Frontal cortex (tissue), 4 donors: ENCODE measurements at places on chromosomes 3 and 15. TPM values are rescaled to one million over a fixed set of nuclear protein-coding genes. Genes with fewer than 3 reads are reported as not detected.

GRCh38 chr3:81173514-81173913 is 587.9 kb downstream of the GBE1 start:
- no peak for DNase-seq

Gene CHCHD6
- total RNA-seq: 33.8 TPM

GRCh38 chr3:128473180-128473519 is 6.5 kb upstream of the DNAJB8 start:
- DNase-seq: no peak

GRCh38 chr15:84911879-84912660 is 27.6 kb downstream of the SLC28A1 start:
- DNase-seq: peak; percentile 69

GRCh38 chr15:87660251-87661129 is 596.0 kb downstream of the NTRK3 start:
- DNase-seq: no peak

- DNase-seq: no peak
These were observed 111.6 kb downstream of the TPRA1 start for GRCh38 chr3:127478922-127479321.

DNA sequence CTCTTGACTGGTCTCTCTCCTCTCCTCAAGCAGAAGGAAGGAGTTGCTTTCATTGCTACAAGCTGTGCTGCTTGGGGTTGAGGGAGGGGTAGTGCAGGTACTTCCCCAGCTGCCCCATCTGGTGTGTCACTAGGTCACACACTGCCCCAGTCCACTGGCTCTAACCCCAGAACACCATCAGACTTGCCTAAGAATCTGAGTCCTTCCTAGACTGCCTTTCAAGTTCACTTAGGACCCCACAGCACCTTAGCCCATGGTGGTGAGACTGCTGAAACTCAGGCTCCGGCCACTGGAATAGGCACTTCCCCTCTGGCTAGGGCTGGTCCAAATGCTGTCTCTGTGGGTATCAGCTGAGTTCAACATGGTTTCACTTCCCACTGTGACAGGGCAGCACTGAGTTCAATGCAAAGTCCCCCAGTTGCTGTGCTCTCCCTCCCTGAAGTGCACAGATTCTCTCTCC is 279.7 kb upstream of the GOLGA6L4 start:
- no peak for DNase-seq

Gene CMTM8
- 0.41 TPM for total RNA-seq

DNA sequence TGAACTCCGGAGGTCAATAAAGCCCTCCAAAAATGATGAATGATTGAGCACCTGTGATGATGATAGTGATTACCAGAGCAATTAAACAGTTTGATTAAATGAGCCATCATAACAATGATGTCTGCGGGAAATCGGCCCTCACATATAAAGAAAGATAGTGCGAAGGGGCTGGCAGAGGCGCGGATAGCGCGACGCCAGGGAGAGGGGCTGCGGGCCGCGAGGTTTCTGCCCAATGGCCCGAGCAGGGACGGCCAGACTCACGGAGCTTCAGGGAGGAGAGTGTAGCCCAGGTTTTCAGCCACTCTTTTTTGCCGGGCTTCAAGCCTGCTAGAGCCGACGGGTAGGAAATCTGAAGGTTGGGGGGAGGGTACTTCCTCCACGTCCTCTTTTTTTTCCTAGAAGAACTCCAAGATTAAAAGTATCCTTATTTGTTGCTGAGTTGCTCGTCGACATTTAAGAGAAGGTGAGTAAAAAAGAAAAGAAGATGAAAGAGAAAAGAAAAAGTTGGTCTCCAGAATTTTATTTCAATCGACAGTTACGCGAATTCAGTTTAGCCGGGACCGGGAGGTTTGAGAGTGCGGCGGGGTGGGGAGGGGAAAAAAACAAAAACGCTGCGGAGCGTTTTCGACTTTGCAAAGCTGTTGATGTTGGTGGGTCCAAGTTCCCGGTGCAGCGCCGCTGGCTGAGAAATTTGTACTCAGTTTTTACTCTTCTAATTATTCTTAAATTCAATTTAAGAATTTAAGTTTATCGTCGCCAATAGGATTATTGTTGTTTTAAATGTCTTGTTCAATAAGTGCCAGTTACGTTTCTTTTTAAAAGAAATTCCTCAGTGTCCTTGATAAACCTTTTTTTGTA is 2.2 kb upstream of the MEIS2 start:
- DNase-seq: no peak

DNA sequence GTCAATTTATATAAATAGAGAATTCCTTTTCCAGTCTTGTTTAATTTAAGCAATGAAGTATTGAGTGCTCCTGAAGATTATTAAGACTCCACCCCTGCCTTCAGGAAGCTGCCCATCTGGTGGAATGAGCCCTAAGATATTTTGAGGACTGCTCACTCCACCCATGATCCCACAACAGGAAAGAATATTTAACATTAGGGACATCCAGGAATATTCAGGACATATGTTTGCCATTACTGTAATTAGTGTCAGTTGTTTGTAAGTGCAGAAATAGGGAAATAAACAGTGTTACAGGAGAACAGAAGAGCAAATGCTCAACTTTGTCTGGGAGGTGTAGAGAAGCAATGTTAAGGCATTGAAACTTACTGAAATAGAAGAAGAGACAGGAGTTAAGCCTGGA is 375.0 kb downstream of the ROBO2 start:
- no peak for DNase-seq

- no peak for DNase-seq
These were observed 269.5 kb downstream of the ZBTB20 start for GRCh38 chr3:114877378-114878113.
